ENCODE measurements at places on chromosomes 12 and 14.

DNA sequence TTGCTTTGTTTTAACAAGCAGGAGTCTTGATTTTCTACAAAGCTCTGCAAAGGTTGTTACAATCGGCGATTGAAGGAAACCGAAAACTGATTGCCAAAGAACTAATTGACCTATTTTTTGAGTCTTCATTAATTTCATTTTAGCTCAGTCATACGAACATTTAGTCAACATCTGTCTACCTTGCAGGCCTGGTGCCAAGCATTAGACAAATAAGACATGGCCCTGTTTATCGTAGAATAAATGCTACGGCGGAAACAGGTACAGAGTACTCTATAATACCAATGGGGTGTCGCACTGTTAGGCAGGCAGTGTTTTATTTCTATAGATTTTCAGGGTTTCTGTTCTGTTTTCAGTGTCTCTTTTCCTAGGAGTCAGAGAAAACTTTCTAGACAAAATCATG is 171.5 kb downstream of the BCAT1 start:
- no peak for DNase-seq

GRCh38 chr14:104940526-104941150 is 16.0 kb downstream of the PLD4 start:
- no peak for DNase-seq

DNA sequence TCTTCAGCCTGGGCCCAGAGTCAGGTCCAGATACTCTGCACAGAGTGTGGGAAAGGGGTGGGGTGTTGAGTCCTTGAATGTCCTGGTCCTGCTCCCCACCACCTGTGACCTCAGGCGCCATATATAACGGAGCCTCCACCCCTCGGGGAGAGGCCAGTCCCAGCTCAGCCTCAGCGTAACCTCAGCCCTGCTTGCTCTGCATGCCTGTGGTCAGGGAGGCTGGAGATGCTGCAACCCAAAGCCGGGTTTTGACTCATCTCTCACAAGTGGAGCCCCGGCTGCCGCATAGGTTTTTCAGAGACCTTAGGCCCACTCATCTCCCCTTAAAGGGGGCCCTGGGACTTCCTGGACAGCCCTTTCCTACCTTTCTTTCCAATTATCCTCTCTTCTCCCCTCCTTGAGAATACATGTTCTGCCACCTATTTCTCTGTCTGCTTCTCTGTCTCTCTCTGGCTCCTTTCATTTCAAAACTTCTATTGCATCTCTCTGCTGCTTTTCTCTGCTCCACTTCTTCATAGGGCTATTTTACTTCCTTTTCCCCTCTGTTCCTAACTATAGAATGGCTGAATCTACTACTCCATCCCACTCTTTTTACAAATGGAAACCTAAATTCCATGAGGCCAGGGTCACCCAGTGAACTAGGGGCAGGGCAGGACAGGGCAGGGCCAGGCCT is 1.2 kb downstream of the ITGB7 start:
- no peak for DNase-seq

- DNase-seq: no peak
Observed at GRCh38 chr14:60647081-60647836, 2.0 kb downstream of the SIX1 start.

DNA sequence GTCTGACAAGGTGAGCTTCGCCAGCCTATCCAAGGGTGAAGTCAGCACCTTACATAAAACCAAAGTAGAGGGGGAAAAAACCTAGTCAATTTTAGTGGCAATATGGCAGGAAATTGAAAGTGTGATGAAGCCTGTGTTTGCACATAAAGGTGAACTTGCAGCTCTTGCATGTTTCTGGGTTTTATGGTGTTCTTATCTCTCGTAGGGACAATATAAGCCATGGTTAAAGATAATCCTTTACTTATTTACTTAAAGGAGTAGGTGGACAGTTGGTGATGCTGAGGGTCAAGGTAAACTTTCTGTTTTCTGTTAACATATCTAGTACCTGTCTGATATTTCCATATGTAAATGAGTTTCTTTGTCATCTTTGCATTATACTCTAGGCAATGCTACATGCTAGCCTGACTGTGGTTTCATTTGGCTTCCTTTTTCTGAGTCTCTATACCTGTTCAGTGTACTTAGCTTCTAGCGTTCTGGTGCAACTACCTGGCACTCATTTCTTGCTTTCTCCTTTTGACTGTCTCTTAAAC is 32.8 kb downstream of the CCDC91 start:
- DNase-seq: no peak

DNA sequence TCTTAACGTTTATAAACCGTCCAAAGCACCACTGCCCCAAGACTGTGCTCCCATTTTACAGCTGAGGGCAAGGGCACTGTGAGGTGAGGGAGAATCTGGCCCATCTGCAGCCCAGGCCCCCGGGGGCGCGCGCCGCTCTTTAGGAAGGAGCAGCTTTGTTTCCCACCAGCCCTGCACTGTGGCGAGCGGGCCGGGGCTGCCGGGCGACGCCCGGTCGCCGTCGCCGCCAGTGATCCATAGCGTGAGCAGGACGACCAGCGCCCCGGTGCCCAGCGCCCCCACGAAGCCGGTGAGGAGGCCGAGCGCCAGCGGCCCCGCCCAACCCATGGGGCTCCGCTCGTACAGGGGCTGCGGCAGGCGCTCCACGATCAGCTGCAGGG is 34.6 kb downstream of the FIGNL2 start:
- DNase-seq: no peak

All from stimulated activated CD8-positive, alpha-beta memory T cell treated with anti-CD3 and anti-CD28 coated beads, Interleukin-2, amount 100 ng/mL, for 1 hour (primary cell).